ENCODE measurements at places on chromosomes 2 and 18.
A peak's percentile ranks its signal among the peaks of the same experiment; 100 is the strongest.

- DNase-seq = no peak
Observed at GRCh38 chr18:21261352-21261751, 19.3 kb downstream of the GREB1L start.

GRCh38 chr2:62440281-62440946 lies 65.6 kb downstream of the TMEM17 start:
- DNase-seq = no peak

- DNase-seq = no peak
Observed at GRCh38 chr2:240936106-240936505, 30.0 kb downstream of the CROCC2 start.

GRCh38 chr2:56014046-56014730 lies 90.6 kb upstream of the EFEMP1 start:
- DNase-seq = no peak

- no peak for DNase-seq
Observed at GRCh38 chr2:241559323-241560161, 997 bp downstream of the BOK start.

GRCh38 chr2:109218792-109219126 lies 89.8 kb downstream of the SH3RF3 start:
- DNase-seq = no peak

- DNase-seq = no peak
Observed at GRCh38 chr18:77524909-77525308, 275.3 kb downstream of the GALR1 start.

DNA sequence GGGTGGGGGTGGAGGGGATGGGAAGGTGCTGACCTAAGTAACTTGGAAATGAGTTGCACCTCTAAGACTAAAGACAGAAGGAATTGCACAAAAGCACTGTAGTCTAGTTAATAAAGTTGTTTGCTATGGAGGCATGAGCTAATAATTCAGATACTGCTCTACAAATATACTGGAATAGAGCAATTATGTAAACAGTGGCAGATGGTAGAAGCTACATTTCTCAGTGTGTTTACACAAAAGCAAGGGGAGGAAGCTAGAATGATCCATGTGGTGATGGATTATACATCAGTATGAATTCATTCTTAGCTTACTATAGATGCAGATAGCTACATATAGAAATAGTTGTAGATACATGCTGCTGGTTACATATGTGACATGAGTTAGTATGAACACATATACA lies 27.6 kb upstream of the UBE2F start:
- no peak for DNase-seq

DNA sequence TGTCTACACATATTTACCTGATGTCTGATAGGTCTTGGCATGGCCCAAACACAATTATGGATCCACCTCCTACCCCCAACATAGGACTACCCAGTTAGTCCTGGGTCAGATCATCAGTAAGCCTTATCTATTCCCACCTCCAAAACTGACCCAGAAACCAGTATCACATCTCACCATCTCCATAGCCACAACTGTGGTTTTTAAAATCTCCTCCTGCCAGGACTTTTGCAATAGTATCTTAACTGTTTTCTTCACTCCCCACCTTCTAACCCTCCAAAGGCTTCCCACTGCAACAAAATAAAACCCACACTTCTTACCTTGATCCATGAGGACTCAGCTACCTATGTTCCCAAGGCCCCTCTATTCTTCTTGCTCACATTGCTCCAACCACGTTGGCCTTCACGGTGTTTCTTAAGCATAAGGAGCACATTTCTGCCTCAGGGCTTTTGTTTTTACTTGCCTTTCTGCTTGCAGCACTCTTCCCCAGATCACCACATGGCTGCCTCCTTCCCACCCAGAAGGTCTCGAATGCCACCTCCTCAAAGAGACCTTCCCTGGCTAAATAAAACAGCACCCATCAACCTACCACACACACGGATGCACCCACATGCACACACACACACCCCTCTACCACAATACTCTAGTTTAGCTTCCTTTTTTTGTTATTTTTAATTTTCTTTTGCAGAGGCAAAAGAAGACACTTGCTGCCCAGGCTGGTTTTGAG lies 125.9 kb upstream of the SLC1A4 start:
- DNase-seq = no peak

DNA sequence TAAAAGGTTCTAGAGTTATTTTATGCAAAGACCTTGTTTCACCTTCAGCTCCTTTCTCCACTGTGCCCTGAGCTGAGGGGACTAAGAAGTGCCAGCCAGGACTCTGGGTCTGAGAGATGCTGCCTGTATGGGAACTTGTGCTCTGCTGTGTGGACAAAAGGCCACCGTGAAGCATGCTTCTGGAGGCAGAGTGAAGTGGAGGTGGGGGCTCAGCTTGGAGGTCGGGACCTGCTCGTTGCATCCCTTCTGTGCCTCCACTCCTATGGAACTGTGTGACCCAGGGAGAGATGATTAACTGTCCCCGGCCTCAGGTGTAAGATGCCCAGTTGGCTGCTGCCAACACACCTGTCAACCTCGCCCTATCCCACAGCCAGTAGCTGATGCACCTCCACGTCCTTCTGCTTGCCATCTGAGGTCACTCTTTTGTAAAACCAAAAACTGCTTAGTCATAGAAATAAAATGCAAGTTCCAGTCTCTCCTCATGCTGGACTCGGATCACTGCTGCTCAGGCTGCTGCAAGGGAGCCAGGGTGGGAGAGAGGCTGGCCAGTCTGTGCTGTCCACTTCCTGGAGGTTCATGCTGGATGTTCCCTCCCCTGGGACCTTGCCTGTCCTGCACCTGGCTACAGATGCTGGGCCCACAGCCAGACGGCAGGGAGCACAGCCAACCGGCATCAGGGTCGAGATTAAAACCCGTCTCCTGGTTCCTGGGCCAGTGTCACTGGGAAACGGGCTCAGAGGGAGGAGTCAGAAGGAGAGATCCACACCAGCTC lies 113.2 kb downstream of the ACKR3 start:
- DNase-seq = no peak

- DNase-seq = no peak
Observed at GRCh38 chr2:7272210-7272609, 355.0 kb downstream of the RNF144A start.

DNA sequence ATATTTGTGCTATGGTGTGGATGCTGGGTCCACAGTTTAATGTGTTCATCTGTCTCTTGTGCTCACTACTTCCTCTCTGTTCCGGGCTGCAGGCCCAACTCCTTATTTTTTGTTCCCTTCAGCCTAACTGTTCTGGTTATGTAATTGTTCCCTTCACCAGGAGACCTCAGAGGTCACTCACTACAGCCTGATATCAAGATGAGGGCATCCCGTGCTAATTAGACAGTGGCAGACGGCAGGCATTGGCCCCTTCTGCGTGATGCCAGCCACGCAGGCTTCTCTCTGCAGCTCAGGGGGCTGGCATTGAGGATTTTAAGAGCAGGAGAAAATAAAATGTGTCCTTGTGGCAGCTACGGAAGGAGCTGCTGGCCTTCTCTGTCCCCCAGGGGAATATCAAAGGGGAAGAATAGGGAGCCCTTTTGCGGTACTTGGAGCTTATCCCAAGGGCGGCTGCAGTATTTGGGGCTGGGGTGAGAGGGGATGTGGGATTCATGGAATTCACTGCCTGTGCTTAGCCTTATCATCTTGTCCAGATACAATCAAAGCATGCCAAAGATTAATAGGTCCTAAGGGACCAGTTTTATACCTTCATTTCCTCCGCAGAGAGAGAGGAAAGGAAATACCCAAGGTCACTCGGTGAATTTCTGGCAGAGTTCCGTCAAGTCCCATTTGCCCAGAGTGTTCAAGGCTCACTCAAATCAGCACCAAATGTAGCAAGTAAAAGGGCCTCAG lies 53.3 kb upstream of the TRIB2 start:
- DNase-seq = no peak

GRCh38 chr2:225763711-225764110 lies 364.2 kb downstream of the NYAP2 start:
- no peak for DNase-seq

- DNase-seq = no peak
Observed at GRCh38 chr2:98867539-98868309, 68.3 kb downstream of the CRACDL start.

DNA sequence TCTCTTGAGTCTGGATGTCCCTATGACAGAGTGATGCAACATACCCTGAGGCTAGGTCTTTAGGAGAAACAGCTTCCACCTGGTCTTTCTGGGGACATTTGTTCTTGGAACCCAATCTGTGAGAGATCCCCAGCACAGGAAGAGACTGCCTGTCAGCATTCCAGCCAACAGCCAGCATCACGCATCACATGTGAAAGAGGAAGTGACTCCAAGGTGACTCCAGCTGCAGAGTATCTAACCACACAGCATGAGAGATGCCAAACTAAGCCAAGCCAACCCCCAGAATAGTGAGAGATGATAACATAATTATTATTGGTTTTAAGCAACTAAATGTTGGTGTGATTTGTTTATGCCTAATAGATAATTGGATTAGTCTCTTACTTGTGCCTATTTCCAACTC lies 35.7 kb downstream of the C18orf63 start:
- no peak for DNase-seq

- no peak for DNase-seq
Observed at GRCh38 chr18:78580835-78581339, 398.7 kb upstream of the SALL3 start.

DNA sequence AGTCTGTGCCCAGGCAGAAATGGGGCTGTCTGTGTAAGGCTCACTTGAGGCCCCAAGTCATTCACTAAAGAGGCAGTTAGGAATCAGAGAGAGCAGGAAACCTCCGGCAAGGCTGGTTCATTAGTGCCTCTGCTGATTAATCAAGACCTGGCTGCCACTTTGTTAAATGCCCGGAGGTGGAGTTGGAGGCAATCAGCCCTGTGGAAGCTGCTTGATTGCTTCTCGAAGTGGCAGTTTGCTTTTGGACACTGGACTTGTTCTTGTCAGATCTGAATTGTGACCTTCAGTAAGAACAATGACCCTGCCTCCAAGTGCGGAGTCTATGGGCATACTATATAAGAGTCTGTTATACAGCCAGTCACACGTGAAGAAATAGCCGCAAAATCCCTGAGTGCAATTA lies 183.9 kb upstream of the LINC00305 start:
- DNase-seq = no peak

- no peak for DNase-seq
Observed at GRCh38 chr2:1911811-1912210, 167.5 kb upstream of the PXDN start.

DNA sequence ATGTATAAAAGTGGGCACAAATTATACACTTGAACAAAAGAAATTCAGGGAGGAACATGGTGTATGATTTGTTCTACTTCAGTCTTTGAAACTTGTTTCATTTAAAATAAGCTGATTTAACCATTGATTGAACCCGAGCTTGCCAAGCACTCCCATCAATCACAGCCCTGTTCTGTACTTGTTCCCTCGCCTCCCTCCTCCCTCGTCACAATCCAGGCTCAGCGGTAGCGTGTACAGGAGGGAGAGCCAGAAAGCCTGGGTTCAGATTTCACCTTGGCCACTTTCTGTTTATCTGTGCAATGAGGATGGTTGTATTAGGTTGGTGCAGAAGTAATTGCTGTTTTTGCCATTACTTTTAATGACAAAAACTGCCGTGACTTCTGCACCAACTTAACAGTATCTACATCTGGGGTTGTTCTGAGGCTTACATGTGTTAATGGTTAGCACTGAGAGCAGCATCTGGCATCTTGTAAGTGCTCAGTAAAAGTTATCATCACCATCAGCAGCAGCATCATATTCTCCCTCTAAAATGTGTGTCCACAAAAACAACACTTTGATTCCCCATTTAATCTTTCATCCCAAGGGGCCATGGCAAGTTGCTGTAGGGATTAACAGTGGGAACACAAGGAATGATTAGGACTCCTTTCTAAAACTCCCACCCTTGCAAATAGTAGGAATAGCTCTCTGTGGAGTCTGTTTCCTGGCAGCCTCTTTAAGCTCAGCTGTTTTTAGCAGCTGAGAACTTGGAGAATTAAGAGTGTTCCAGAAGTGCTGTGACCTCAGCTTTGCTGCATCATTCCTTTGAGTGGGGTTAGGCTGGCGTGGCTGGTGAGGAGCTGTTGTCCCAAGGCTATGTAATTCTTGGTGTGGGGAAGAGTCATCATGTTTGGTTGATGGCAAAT lies 4.7 kb downstream of the DPYSL5 start:
- DNase-seq = no peak

DNA sequence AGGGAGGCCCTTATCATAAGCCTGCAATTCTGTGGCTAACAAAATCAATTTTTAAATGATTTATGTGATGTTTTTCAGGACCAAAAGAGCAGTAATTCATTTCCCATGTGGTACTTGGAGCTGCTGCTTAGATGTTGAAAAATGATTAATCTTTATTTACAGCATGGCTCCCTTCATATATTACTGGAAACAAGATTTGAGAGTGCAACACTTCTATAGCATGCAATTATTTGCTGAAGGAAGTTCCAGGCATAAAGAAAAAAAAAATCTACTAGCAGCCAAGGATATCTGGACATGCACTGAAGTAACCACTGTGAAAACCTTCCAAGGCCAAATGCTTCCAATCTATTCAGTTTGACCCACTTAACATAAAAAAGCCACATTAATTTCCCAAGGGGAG lies 186.3 kb downstream of the SLC8A1 start:
- DNase-seq = no peak

DNA sequence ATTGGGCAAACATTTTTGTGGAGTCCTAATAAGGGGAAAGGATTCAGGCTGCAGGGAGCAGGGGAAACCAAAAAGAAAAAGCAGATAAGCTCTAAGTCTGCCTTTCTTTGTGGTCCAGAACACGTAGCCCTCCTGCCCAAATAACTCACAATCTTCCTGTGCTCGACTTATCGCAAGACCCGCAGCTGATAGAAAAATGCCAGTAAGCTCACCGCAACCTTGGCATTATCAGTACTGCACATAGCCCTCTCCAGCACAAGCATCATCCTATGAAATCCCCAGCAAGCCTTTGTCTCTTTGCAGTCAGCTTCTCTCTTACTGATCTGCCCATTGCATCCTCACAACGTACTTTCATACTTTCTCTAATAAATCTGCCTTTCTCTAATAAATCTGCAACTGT lies 202.4 kb upstream of the HNRNPA3 start:
- DNase-seq = no peak

GRCh38 chr2:23241611-23242245 lies 143.3 kb upstream of the KLHL29 start:
- no peak for DNase-seq

DNA sequence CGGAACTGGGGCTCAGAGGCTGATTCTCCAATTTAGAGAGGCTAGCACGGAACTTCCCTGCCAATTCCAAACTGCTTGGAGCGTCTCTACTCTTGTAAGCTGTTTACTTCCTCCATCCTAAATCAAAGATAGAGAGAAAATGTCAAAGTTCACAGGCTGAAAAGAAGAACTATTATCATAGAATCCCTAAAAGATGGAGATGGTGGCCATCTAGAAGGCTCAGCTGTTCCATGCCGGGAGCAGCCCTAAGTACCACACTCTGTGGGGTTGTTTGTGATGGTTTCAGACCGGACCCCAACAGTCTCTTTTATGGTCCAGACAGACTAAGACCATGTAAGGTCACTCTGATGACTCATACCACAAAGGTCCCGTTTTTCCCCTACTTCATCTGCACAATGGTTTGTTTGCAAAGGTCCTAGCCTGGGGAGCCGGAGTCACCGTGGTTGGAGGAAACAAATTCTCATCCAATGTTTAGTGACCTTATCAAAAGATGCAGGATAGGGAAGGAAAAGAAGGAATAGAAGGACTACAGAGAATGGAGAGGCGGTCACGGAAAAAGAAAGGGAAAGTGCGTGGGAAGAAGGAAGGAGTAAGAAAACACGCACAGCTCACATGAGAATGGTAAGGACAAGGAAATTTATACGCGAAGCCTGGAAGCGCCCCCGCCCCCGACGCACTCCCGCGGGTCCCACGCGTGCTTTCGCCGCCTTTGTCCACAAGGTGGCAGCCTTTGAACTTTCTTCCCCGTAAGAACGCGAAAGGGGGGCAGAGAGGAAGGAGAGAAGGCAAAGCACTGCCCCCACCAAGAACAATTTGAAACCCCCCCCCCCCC lies 453 bp upstream of the ANTXR1 start:
- peak; percentile 55 for DNase-seq

- no peak for DNase-seq
Observed at GRCh38 chr2:36339607-36340218, 15.9 kb upstream of the CRIM1 start.
